T-helper 17 cell (primary cell): ENCODE measurements at places on chromosomes 2 and 18. TPM values are rescaled to one million over a fixed set of nuclear protein-coding genes. Genes with fewer than 3 reads are reported as not detected.

The GAREM2 gene
- total RNA-seq, result 6.5 TPM

The CYTIP gene
- total RNA-seq, result 286 TPM

The AGAP1 gene
- total RNA-seq, result 7.6 TPM

The SULT6B1 gene
- total RNA-seq, result not detected

The ANKRD30B gene
- not detected for total RNA-seq

DNA sequence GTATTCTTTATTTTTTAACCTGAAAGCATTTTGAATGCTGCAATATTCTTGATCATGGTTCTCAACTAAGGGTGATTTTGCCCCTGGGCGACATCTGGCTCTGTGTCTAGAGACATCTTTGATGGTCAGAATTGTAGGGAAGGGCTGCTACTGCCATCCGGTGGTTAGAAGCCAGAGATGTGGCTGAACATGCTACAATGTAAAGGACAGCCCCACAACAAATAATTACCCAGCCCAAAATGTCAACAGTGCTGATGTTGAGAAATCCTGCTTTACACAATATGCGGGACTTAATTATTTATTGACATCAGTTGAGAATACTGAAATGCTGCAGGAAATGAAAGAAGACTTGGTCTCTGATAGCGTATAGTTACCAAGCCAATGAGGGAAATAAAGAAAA lies 37.5 kb upstream of the SERPINB2 start:
- peaks cover 23% of the 10 kb centered on the region for H3K27me3 ChIP-seq
- H3K27ac ChIP-seq, result no peak overlapping the region
- H3K4me1 ChIP-seq, result no peaks in the 10 kb centered on the region
- H3K4me3 ChIP-seq, result no peak overlapping the region

DNA sequence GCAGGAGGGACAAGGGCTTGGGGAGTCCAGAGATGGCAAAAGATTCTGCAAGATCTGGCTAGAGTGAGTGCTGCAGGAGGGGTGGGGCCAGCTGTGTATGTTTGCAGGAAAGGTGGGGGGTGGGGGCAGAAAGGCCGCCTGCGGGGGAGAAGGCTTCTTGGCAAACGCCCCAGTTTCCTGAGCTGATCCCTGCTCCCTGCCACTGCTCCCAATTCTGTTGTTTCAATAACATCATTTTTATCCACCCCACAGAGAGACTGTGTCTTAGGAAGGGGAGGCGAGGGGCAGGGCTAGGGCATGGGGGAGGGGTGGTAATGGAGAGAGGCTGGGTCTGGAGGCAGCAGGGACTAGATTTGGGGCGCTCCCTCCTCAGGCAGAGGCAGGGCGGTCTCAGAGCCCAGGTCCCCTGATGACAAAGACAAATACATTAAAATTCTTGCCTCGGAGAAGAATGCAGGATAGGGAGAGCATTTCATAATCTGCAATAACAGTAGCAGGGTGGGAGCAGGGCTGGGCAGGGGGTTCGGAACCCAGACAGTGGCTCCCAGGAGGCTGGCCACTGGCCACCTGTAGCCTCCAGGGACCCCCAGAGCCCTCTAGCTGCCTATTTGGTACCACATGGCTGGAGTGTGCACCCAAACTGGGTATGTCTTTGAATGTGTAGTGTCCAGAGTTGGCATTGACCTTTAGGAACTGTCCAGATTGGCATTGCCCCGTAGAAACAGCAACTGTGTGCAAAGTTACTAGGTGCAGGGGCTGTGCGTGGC lies 2.1 kb upstream of the WNT6 start:
- peaks cover 25% of the 10 kb centered on the region for H3K4me1 ChIP-seq
- no peak overlapping the region for H3K27ac ChIP-seq
- peaks cover 9% of the 10 kb centered on the region for H3K36me3 ChIP-seq
- H3K27me3 ChIP-seq, result peaks cover 89% of the 10 kb centered on the region
- no peak overlapping the region for H3K4me3 ChIP-seq

DNA sequence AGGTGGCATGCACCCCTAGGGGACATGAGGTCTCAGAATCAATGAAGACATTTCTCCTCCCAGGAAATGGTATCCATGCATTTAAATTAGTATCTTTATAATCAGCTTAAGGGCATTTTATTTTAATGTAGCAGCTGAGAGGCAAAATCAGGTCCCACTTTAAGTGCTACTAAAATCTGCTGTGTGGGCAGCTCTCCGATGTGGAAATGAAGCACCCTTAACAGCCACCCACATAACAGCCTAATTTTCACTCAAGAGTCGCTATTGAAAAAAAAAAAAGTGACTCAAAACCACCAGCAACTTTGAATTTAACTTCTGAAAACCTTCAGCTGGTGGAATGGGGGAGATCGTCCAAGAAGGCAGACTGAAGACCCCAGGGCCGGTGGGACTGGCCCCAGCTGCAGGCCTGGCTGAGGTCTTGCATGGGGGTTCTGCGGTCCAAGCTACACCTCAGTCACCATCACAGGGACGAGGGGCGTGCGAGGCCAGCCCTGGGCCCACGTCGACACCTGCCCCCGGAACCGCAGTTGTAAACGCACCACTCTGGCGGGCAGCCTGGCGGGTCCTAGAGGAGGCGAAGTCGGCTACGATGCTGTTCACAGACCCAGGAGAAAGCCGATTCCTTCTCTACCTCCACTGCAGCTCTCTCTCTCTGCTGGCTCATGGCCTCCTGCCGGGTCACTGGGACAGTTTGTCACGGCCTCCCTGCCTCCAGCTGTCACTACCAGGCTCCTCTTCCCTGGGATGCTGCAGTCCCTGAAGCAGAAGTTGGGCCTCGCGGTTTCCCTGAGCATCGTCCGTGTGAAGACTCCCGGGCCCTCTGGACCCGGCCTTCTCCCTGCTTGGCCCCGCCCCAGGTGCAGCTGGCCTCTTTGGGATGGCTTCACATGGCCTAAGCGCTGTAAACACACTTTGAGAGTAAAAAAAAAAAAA lies 111.9 kb downstream of the KCNF1 start:
- DNase-seq, result no peak
- H3K36me3 ChIP-seq, result no peaks in the 10 kb centered on the region
- peaks cover 44% of the 10 kb centered on the region for H3K27me3 ChIP-seq
- peaks cover 3% of the 10 kb centered on the region for H3K4me1 ChIP-seq
- no peak overlapping the region for H3K27ac ChIP-seq
